Effector memory CD8-positive, alpha-beta T cell (primary cell): ENCODE measurements at places on chromosomes 6 and 20.

DNA sequence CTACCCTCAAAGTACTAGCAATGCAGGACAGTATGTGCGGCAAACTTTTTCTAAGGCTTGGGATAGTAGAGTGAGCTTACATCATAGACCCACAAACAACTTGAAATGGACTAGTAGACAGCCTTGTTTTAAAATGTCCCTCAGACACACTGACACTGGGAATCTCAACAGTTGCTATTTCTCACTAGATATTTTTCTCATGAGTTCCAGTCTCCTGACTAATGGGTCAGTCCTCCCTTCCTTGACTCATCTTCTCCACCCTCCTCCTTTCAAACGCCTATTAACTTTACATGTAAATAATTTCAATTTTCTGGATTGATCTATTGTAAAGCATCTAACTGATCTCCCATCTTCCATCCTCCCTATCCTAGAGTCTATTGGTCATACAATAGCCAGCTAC, 308.3 kb upstream of the PREP start:
- no peaks in the 10 kb centered on the region for H3K27me3 ChIP-seq
- H3K4me1 ChIP-seq: no peaks in the 10 kb centered on the region
- no peaks in the 10 kb centered on the region for H3K36me3 ChIP-seq
- no peak overlapping the region for H3K27ac ChIP-seq
- H3K4me3 ChIP-seq: no peak overlapping the region

DNA sequence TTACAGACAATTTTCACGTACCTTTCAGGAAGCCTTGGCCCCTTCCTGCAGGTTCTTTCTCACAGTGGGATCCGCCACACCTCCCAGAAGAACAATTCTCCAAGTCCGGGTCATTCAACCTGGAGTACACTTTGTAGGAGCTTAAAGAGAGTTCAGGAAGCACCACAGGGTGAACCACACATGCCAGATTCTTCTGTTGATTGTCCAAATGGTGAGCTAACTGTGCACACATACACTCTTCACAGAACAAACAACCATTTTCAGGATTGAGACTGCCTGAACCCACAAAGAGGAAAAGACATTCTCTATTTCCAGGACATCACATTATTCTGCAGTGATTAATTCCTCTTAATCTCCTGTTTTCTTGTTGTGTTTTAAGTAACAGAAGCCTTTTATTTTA, 51.0 kb downstream of the SCGN start:
- H3K27me3 ChIP-seq: peaks cover 46% of the 10 kb centered on the region
- no peaks in the 10 kb centered on the region for H3K36me3 ChIP-seq
- no peak overlapping the region for H3K4me3 ChIP-seq
- no peak for DNase-seq
- no peak overlapping the region for H3K27ac ChIP-seq
- H3K4me1 ChIP-seq: no peaks in the 10 kb centered on the region

DNA sequence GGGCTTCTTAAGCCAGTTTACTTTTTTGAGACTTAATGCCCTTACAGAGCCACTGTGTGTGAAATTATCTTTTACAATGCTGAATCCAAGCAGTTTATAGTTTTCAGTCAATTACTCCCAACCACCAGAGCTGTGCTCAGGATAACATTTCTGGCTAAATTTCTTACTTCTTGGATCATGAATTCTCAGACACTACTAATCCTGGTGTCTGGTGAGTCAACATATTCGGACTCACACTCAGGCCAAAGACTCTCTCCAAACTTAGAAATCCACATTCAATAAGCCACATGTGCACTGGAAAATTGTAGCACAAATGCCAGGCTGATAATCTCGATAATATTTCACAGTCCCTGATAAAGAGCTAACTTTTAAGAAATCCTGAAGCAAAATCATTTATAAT, 49.0 kb downstream of the PTPRT start:
- no peak overlapping the region for H3K4me3 ChIP-seq
- no peaks in the 10 kb centered on the region for H3K4me1 ChIP-seq
- H3K27ac ChIP-seq: no peak overlapping the region
- H3K36me3 ChIP-seq: peaks cover 4% of the 10 kb centered on the region

DNA sequence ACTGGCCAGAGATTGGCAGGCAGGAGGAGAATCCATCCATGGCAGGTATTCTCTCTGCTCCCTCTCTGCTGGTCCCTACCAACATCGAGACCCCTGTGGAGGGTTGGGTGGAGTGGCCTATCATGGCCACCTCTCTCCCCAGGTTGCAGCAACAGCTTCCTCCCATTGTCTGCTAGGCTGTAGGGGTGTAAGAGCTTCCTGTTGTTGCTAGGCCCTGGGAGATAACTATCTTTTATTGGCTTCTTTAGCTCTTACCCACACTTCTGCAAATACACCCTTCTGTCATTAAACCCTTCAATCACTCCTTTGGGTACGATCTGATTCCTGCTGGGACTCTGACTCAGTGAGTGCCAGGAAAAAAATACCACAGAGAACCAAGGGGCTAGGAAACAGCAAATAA, 66.6 kb upstream of the FAM184A start:
- H3K27ac ChIP-seq: no peak overlapping the region
- DNase-seq: no peak
- no peaks in the 10 kb centered on the region for H3K4me1 ChIP-seq

DNA sequence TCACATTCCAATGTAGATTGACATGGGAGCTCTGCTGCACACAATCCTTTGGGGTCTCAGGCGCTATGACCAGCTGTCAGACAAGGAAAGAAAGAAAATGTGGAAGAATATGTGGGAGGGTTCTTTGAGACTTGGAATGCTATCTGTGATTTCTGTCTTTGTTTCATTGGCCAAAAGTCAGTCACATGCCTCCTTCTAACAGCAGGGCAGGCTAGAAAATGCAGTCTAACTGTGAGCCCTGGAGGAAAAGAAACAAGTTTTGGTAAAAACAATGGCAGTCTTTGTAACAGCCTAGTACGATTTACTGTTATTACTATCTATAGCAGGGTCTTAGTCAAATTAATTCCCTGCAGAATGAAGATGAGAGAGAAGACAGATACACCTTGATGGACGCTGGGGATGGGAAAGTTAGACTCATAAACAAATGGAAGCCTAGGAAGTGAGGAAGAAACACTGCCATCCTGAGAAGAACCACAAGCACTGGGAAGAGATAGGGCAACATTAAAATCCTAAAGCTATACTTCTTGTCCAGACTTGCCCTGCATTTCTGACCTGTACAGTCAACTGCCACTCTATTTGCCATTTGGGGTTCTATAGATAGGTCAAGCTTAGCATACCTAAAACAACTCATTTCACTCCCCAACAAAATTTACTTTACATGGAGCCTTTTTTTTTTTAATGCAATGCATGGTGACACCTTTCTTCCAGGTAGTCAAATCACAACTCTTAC, 833.0 kb downstream of the KIF16B start:
- no peak overlapping the region for H3K27ac ChIP-seq
- no peak for DNase-seq
- H3K36me3 ChIP-seq: no peaks in the 10 kb centered on the region
- H3K4me1 ChIP-seq: no peaks in the 10 kb centered on the region
- no peak overlapping the region for H3K4me3 ChIP-seq
- H3K27me3 ChIP-seq: no peaks in the 10 kb centered on the region

GRCh38 chr6:93423542-93423941, 4.2 kb upstream of the EPHA7 start:
- no peak overlapping the region for H3K27ac ChIP-seq
- no peak overlapping the region for H3K4me3 ChIP-seq
- no peaks in the 10 kb centered on the region for H3K4me1 ChIP-seq

- no peak overlapping the region for H3K4me3 ChIP-seq
- H3K4me1 ChIP-seq: no peaks in the 10 kb centered on the region
- no peak overlapping the region for H3K27ac ChIP-seq
- H3K36me3 ChIP-seq: no peaks in the 10 kb centered on the region
- DNase-seq: no peak
- peaks cover 30% of the 10 kb centered on the region for H3K27me3 ChIP-seq
These were observed 14.9 kb upstream of the SEMG1 start for GRCh38 chr20:45191926-45192325.

DNA sequence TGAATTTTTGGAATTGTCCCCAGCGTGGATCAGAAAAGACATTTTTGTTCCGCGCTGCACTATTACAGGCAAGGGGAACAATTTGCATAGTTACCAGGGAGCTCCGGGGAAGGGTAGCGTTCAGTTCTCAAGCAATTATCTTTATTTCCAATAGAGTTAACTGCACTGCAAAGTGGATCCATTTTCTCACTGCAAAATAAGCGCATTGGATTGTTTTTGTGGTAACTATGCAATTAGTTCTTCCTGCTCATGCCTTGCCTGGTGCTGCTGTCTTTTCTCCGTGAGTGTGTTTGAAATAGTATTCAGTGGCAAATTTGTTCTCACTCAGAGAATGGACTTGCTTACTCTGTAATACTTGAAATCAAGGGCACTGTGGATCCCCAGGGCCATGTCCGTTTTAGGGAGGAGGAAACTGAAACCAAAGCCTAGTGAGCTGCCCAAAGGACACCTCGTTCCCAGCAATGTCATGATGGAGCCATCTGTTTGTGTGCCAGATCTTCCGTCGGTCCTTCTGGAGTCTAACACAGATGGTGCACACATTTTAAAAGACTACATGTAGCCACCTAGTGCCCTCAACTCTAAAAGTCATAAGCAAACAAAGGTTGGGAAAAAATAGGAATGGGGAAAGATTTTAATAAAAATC, 7.4 kb upstream of the PCK1 start:
- H3K27me3 ChIP-seq: peaks cover 36% of the 10 kb centered on the region
- no peak for DNase-seq
- H3K4me3 ChIP-seq: no peak overlapping the region
- no peaks in the 10 kb centered on the region for H3K4me1 ChIP-seq
- no peak overlapping the region for H3K27ac ChIP-seq
- H3K36me3 ChIP-seq: no peaks in the 10 kb centered on the region

DNA sequence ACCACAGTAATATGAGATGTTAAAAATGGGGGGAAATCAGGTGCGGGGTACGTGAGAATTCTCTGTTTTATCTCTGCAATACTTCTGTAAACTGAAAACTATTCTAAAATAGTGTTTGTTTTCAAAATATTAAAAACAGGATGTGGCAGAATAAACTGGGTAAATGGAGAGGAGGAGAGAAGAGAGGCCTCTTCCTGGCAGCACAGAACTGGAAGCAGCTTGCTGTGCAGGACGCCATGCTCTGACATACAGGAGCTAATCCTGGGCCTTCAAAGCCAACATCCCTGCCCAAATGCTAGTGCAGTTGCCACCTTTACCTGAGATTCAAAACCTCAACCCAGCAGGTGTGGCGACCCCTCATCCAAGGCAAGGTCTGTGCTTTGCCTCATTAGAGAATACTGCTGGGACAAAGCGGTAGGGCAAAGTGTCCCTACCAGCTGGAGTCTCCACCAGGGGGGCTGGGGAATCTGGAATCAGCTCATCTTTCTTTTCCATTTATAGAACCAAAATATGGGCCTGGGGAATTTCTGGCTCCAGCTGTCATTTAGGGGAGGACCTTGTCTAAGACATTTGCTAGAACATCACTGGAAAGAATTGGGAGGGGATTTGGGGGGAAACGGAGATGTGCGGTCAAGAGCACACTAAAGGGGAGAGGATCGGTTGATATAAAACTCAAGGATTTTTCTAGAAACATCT, 67.3 kb downstream of the SCML4 start:
- H3K27ac ChIP-seq: peak overlapping the region; percentile 24
- peak overlapping the region; percentile 51 for H3K4me3 ChIP-seq
- H3K4me1 ChIP-seq: peaks cover 61% of the 10 kb centered on the region
- H3K27me3 ChIP-seq: no peaks in the 10 kb centered on the region
- no peak for DNase-seq

DNA sequence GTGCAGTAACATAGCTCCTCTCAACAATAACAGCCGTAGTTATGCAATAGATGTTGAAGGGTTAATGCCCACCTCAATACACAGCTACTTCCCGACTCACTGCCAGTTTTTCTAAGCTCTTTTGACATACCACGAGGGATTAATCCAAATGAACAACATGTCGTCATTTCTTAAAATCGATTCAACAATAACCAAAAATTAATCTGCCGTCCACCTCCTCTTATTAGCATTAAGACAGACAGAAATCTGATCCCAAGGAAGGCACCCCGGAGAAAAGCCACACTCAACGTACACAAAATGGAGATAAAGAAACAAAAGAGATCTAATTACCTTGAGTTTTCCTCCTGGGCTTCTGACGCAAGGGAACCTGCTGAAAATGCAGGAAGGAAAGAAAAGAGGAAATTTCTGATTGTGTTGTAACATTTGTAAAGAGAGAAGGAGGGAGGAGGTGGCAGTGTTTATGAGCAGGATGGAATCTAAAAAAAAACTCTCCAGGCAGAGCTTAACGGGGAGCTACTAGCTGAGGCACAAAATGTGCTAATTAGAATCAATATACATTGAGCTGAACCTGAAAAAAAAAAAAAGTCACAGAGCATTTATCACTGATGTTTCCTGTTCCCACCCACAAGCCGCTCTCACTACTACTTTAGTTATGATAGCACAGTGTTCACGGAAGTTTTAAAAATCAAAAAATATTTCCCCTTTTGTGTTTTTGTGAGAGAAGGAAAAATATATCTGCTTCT, 109.3 kb downstream of the IPCEF1 start:
- peak overlapping the region; percentile 86 for H3K27ac ChIP-seq
- DNase-seq: peak; percentile 29
- no peaks in the 10 kb centered on the region for H3K27me3 ChIP-seq
- H3K4me1 ChIP-seq: peaks cover 54% of the 10 kb centered on the region
- H3K36me3 ChIP-seq: peaks cover 8% of the 10 kb centered on the region
- H3K4me3 ChIP-seq: peak overlapping the region; percentile 89

- no peak overlapping the region for H3K27ac ChIP-seq
- no peaks in the 10 kb centered on the region for H3K4me1 ChIP-seq
- H3K27me3 ChIP-seq: peaks cover 39% of the 10 kb centered on the region
- no peak for DNase-seq
- H3K4me3 ChIP-seq: no peak overlapping the region
These were observed 140.6 kb downstream of the TBC1D7 start for GRCh38 chr6:13187692-13188091.

DNA sequence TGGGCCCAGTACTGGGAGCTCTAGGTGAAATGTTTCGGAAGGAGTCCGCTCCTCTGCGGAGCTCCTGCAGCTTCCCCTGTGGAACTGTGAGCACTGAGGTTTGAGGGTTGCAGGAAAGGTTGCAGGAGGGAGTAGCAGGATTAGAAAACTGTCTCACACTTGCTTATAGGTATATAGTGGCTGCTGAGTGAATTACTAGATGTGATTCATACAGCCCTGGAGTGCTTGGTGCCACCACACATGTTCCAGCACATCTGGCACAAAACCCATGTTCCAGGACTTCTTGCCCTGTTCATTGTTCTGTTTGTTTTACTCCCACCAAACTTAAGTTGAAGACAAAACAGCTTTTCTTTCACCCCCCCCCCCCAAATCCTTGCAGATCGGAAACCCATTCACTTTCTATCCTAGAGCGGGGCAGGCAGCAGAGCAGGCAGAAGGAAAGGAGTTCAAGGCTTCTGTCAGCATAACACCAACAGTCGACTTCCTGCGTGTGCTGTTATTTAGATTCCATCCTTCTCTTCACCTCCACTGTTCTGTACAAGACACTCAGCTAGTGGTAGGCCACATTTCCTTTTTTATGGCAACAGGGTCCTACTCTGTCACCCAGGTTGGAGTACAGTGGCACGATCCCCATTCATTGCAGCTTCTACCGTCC, 669 bp upstream of the PEX6 start:
- DNase-seq: no peak
- peak overlapping the region; percentile 93 for H3K4me3 ChIP-seq
- H3K27ac ChIP-seq: peak overlapping the region; percentile 96
- H3K4me1 ChIP-seq: peaks cover 40% of the 10 kb centered on the region
- peaks cover 27% of the 10 kb centered on the region for H3K36me3 ChIP-seq
